Endothelial cell of umbilical vein (primary cell): ENCODE measurements at places on chromosomes 7 and 10. TPM values are rescaled to one million over a fixed set of nuclear protein-coding genes. Genes with fewer than 3 reads are reported as not detected.

Gene ADRA2A
- total RNA-seq, result not detected in 2 replicates

Gene OGA
- total RNA-seq, result 113 and 118 TPM in 2 replicates

Gene DGKI
- total RNA-seq, result 0.14 and 0.51 TPM in 2 replicates

Gene ZNF25
- total RNA-seq, result 5.0 and 5.2 TPM in 2 replicates

Gene ADIRF
- 2.8 and 4.4 TPM in 2 replicates for total RNA-seq

Gene COBL
- total RNA-seq, result 0.07 and 0.11 TPM in 2 replicates

Gene SEMA4G
- 6.0 and 6.7 TPM in 2 replicates for total RNA-seq

Gene CCDC126
- total RNA-seq, result 7.1 and 8.6 TPM in 2 replicates

Gene C10orf71
- total RNA-seq, result not detected in 2 replicates

Gene PLXDC2
- 0.53 and 1.2 TPM in 2 replicates for total RNA-seq

Gene TFR2
- total RNA-seq, result 0.60 and 0.95 TPM in 2 replicates

Gene TYW1
- 15.2 and 15.9 TPM in 2 replicates for total RNA-seq

Gene IGF2BP3
- total RNA-seq, result 111 and 117 TPM in 2 replicates

Gene GDI2
- 266 and 307 TPM in 2 replicates for total RNA-seq

Gene FEZF1
- not detected in 2 replicates for total RNA-seq

Gene FKBP9
- 112 and 124 TPM in 2 replicates for total RNA-seq
